ENCODE measurements at places on chromosomes 1 and 21.

- peak; percentile 11 for DNase-seq
Observed at GRCh38 chr1:77900687-77901293, 12.4 kb downstream of the NEXN start.

DNA sequence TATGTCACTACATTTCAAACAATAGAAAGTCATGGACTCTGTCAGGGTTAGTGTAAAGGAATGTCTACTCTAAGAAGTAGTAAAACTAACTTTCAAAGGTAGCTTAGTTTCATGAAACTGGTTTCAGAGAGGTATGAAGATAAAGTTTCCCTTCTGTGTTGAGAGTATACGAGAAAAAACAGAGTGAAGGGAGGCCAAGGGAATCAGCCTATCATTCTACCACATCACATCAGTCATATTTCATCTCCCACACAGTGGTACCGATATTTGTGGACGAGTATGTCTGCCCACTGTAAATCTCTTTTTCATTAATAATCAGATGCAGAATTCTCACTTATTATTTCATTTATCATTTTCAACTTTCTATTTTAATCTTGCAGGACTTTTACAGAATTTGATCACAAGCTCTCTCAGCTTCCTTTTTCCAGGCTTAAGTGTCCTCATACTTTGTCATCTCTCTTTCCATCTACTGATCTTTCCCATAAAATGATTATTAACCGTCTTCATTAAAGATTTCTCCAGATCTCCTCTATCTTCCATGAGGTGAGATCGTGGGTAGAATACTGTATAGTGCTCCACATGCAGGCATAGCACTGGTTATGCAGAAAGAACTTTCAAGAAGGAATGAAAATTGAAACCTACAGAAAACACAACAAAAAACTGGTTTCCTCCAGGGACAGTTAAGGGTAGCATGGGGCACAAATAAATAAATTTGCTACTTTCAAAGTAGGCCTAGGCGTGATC is 11.5 kb upstream of the IFI16 start:
- DNase-seq, result no peak

- DNase-seq, result no peak
Observed at GRCh38 chr1:81606656-81607055, 194.1 kb upstream of the ADGRL2 start.

DNA sequence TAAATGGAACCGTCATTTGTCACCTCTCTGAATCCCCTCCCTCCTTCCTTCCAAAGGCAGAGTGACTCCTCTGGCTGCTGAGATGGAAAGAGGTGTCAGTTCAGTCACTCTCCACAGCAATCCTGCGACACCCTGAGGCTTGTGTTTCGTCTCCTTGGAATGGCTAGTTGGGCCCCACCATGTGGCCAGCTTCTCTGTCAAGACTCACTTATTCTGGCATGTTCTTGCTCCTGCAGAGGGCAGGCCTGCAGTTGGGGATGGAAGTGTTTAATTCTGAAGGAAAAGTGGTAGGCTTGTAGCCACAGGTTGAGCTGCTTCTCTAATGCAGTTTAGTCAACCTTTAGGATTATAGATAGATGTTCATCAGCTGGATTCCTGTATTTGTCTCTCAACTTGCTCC is 149.6 kb downstream of the LMO4 start:
- peak; percentile 25 for DNase-seq

GRCh38 chr1:6811583-6811982 is 26.3 kb downstream of the CAMTA1 start:
- no peak for DNase-seq

GRCh38 chr1:20137604-20138003 is 1.5 kb upstream of the PLA2G2F start:
- DNase-seq, result no peak

DNA sequence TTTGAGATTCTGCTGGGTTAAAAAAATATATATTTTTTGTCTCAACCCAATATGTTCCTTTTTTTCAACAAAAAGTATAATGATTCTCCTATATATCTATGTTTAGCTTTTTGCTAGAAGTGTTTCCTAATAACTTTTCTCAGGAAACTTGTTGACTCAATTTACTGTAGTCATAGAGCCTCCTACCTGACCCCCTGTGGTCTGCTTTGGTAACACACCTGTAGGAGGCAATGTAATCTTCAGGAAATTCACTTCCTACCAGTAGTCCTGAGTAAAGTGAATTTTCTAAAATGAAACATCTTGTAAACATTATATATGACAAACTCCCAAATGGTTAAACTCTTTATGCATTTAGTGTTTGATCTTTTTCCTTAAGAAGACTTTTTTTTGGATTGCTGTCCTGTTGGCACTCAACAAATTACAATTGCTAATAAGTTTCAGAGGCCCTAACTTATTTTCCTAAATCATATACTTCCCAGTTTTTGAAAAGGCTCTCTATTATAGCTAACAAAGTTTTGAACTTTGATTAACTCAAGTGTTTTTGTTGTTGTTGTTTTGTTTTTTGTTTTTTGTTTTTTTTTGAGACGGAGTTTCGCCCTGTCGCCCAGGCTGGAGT is 118.3 kb downstream of the OLFML2B start:
- DNase-seq, result peak; percentile 9

DNA sequence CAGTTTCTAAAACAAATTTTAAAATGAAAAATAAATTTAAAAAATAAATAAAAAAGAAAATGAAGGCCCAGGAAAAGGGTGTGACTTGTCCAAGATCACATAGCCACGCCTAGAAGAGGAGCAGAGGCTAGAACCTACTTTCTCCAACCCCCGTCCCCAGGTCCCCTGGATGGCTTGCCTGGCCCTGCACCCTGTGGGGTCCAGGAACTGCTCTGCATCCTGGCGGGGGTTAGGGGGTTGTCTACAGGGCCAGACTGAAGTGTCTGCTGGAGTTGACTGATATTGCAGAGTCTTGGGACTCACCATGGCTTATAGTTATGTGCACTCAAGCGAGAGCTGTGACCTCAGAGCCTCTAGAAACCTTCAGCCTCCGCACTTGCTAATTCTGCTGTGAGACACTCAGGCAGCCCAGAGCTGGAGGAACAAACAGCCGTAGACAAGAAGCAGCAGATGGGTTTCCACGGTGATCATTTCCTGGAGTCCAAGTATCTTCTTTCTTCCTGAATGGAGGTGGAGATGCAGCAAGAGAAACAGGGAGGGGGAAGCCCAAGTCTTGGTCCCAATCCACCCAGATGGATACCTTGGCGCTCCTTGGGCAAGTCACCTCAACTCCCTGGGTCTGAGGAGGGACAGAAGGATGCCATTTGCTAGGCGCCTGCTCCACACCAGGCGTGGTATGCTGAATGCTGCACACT is 5.2 kb upstream of the EXTL1 start:
- no peak for DNase-seq

- DNase-seq, result no peak
Observed at GRCh38 chr1:45331436-45332345, 5.0 kb downstream of the HPDL start.
